GM13977 (cell line): ENCODE measurements at places on chromosomes 3 and 15.

DNA sequence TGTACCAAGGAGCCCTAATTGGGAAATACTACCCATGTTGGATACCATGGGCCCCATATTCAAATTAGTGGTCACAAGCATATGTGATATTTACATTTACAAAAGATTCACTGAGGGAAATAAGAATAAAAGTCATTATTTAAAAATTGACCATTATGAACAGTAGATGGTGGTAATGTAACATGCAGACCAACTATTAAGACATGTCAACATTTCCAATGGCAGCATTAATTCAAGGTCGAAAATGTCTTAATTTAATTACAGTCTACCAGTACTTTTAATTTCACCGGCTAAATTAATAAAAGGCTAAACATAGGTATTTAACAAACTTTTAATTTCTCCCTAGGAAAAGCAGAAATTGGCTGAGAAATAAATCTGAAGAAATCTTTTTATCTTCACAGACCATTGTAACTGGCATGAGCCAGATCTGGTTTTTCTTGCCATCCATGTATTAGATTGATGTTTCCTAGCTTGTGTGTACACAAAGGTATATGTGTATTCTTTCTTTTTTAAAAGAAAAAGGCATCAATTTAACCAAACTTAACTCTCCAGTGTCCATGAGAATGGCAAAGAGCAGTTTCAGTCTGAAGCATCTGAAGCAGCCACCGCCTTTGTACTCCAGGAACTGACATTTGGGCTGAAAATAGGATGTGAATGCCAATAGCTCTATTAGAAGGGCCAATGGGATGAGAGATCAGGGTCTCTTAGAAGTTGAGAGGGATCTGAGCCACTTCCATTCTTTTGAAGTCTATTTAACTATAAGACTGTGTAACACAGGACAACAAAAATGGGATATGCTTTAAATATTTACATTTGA lies 26.6 kb downstream of the NEK11 start:
- no peak for DNase-seq

DNA sequence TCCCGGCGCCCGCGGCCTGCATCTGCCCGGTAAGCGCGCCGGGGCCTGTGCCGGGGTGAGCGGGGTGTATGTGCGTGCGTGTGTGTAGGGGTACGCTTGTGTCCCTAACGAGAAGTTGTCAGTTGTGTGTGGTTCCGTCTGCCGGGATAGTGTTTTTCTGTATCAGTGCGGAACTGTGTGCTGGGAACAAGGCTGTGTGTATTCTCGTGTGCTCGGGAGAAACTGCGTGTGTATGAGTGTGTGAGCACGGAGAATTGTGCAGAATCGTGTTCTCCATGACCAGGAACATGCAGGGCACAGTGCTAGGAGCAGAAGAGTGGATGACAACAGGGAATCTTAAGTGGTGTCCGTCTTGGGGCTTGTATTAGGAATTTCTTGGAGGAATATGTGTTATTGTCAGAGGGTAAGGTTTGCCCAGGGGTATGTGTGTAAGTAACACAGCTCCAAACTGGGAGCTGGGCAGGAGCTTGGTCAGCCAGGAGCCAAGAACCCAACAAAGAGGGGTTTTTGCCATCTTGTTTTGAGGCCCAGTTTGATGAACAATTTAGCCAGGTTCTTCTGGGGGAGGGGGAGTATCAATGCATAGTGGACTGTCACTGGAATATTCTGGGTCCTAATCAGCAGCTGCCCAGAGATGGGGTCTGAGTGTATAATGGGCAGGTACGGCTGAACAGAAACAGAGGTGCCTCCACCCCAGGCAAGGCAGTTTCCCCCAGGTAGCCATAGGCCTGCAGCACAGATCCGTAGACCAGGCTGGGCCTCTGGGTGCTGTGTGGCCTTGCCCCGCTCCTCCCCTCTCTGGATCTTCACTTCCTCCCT lies 2.1 kb downstream of the ISL2 start:
- peak; percentile 42 for DNase-seq

GRCh38 chr15:30962079-30962478 lies 29.3 kb downstream of the MTMR10 start:
- DNase-seq = no peak

- DNase-seq = no peak
These were observed 322.0 kb upstream of the MANF start for GRCh38 chr3:51063053-51063452.

GRCh38 chr15:48717458-48717857 lies 71.9 kb upstream of the FBN1 start:
- no peak for DNase-seq

DNA sequence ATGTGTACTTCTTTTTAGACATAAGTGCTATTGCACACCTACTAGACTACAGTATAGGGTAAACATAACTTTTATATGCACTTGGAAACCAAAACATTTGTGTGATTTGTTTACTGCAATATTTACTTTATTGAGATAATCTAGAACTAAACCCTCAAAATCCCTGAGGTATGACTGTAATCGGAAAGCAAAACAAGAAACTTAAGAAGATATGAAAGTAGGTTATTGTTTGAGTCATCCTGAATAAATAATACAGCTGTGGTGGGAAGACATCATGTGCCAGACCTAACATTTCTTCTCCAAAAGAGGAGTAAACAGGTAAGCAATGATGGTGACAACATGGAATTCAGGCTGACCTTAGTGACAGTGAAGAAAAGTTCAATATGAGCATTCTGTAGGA lies 765.5 kb downstream of the OTOL1 start:
- no peak for DNase-seq

DNA sequence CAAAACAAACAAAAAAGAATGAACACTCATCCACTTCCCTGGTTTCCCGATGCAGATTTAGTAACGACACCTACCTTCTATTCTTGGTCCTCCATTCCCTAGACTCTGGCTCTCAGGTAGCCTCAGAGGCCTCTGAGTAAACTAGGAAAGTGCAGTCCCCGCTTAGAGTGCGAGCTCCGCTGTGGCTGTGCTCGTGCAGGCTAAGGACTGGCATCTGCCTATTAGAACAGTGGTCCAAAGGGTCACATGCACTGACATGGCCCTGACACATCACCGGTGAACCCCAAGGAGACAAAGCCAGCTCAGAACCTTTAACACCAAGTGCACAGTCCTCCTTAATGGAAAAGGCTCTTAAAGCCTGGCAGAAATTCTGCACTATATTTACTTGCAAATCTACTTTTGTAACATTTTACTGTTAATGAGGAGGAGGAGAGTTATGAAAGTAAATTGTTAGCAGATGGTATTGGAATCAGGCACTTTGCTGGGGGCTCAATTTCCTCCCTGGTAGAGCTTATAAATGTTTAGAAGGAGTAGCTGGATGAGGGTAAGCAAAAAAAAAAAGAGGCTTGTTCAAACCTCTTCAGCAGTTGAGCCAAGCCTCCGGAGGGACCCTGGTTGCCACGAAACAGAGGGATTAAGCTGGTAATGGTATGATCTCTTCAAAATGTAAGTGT lies 31.1 kb downstream of the VGLL4 start:
- DNase-seq = no peak

- DNase-seq = peak; percentile 49
These were observed 11.0 kb downstream of the EXOG start for GRCh38 chr3:38507120-38507519.

DNA sequence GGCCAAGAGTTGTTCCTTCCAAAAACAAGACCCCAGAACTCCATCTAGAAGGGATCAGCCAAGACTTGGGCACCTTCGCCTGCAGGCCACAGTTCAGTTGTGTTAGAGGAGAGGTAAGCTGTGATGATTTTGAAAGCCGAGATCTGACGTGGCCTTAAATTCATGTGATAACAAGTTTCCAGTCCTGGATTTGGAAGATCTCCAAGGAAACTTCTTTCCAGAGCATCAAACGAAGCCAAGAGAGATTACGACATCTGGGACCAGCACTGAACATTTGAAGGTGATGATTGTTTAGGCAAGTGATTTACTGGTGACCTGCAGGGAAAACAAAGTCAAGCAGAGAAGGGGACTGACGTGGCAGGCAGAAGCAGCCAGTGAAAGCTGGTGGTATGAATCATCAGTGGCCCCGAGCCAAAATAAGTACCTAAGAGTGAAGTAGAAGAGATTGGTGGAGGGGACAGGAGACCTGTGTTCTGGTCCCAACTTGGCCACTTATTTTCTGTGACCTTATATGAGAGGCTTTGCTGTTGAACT lies 339.0 kb upstream of the PROK2 start:
- DNase-seq = peak; percentile 31

GRCh38 chr15:67914537-67915460 lies 75.0 kb upstream of the RNU6-1 start:
- no peak for DNase-seq

DNA sequence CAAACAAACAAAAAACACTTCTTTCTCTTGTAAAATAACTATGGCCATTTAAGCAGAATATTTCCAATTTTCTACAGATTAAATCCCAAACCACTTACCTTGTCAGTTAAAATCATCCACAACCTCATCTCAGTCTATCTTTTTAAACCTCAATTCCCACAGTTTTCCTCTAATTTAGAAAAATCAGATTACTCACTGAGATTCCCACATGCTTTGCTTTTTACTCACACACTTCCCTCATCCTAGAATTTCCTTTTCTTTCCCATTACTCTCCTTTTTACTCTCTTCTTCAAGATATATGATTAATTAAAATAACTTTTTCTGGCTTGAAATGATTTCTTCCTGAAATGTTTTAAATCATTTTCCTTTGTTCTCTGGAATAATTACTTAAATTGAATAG lies 790.7 kb downstream of the ROBO1 start:
- DNase-seq = no peak

DNA sequence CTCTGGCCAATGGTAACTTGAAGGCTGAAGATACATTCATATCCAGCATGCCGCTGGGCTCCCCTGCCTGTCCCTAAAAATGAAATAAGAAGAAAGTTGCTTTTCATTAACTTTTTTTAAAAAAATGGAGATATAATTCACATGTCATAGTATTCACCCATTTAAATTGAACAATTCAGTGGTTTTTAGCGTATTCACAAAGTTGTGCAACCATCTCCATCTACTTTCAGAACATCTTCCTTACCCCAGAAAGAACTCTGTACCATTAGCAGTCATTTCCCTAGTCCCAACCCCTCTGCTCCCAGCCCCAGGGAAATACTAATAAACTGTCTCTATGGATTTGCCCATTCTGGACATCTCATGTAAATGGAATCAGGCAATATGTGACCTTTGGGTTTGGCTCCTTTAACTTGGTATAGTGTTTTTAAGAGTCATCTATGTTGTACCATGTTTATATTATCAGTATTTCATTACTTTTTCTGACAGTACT lies 55.8 kb upstream of the GATM start:
- no peak for DNase-seq

GRCh38 chr15:31078471-31078870 lies 23.1 kb downstream of the TRPM1 start:
- no peak for DNase-seq

GRCh38 chr3:43249405-43249804 lies 36.9 kb upstream of the SNRK start:
- DNase-seq = no peak

DNA sequence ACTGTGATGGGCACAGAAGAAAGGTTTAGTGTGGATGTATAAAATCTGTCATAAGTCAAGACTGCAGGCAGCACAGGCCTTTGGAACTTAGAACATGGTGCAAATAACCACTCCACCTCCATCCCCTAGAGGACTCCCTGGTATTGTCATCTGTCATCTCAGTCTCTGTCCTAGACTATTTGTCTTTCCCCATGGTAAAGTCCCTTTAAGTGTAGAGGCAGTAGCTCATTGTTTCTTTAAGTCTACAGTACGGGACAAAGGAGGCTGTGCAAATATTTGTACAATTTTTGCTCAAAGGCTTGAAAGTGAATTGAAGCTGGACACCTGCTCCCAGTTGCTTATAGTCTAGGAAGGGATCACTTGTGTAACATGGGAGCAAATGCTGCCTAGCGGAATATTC lies 3.2 kb upstream of the PXYLP1 start:
- DNase-seq = no peak

GRCh38 chr15:56445746-56446145 lies 19.2 kb downstream of the MNS1 start:
- DNase-seq = no peak

GRCh38 chr3:111547631-111548030 lies 5.6 kb downstream of the CD96 start:
- DNase-seq = peak; percentile 34

- no peak for DNase-seq
These were observed 367.9 kb upstream of the GBE1 start for GRCh38 chr3:82129221-82129801.

GRCh38 chr15:52481915-52482314 lies 46.8 kb downstream of the MYO5A start:
- DNase-seq = peak; percentile 65

- no peak for DNase-seq
These were observed 54.7 kb downstream of the ITPR1 start for GRCh38 chr3:4547799-4548198.

DNA sequence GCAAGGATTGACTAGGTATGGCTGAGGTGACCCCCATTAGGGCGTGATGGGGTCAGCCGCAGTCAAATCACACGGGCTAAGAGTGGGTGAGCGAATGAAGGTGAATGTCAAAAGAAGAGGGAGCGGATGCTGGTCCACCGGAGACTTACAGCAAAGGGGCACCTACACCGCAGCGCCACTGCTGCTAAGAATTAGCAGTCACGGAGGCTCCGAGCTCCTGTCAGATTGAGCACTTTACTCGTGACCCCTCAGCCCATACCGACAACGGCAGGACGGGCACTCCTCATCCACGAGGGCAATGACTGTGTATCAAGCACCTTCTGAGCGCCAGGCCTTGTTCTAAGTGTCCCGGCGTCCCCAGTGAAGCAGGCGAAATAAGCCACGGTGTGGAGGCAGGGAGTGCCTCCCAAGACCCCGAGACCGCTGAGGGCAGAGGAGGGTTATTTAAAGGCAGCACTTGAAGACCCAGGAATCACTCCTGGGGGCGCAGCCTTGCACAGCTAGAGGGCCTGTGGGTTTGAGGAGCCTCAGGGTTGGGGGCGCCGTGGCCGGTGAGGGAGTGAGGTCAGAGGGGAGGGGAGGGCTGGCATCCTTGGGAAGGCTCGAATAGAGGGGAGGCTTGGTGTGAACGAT lies 61.6 kb upstream of the GATA2 start:
- no peak for DNase-seq

- DNase-seq = no peak
These were observed 34.9 kb downstream of the SAXO2 start for GRCh38 chr15:82297546-82297945.

DNA sequence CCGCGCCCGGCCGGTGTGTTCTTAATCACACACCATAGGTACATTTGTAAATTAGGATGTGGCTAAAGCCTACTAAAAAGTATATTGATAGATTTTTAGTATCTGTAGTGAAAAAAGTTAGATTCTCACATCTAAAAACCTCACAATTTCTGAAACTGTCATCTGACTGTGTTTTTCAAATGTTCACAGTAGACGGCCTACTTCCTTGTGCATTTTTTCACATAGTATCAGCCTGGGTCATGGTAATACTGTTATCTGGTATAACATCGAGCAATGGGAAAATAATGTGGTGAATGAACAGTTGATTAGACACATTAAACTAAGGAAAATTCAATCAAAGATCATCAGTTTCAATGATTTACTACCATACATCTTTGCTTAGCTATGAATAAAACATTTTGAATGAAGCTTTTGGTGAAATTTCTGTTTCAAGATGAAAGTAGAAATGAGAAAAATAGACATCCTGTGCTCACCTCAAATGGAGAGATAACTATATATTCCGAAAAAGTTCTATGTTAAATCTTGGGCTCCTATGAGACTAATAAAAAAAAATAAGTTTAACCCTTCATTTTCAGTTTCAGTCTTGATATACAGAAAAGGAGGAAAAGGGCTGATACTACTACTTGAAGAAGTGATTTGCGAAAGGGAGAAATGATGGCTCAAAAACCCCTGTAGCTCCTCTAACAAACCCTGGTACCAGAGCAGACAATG lies 262.7 kb downstream of the ZBTB20 start:
- no peak for DNase-seq
